Cortex of kidney (tissue), 1 donor: ENCODE measurements at places on chromosomes 2 and 18.

DNA sequence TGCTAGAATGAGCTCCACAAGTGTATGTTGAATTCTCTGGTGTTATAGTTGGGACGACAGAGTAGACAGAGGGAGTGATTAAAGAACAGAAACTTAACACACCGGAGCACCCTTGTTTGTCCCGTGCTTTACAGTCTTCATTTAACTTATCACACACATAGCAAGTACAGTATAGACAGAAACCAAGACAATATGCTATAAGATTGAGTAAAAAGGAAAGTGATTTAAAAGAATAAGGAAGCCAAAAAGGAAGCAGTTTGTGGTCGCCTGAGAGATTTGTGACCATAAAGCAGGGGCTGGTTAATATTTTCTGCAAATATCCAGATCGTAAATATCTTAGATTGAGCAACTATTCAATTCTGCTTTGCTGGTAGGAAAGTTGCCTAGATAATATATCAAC, 1128.4 kb downstream of the TSN start:
- DNase-seq = no peak

DNA sequence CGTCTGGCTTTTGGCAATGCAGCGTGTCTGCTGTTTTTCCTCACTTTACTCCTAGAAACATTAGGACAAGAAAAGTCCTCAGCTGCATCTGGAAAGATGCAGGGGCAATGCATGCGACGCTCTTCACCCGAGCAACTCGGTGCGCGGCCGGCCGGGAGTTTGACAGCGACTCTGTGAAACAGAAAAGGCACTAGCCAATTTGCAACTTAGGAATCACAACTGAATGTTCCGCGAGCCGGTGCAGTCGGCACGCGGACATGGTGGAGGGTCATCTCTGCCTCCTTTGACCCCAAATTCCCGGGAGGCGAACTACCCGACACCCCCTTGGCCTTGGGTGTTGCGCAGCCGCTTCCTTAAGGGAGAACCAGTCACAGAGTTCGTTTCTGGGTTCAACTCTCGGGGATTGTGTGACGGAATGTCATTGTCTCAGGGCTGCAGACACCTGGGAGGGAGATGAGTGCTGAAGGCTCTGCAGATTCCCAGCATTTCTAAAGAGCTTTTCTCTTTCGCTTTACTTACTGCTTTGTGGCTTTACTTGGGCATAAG, 9.8 kb downstream of the NR4A2 start:
- no peak for DNase-seq

- no peak for DNase-seq
Observed at GRCh38 chr18:46546111-46546640, 110.8 kb downstream of the LOXHD1 start.

DNA sequence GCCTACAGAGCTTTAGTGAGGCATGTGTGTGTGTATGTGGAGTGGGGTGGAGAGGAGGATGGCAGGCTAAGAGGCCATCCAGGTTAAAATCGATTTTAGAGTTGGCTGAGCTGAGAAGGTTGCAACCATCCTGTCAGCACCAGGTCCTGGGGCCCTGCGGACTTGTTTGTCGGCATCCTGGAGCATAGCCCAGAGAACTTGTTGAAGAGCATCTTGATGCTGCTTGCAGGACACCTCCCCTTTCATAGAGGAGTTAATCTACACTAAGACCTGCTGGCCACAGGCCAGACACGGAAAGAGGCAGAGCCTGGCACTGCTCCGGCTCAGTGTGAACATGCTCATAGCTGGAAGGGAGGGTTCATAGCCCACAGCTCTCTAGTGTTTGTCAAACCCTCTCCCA, 72.1 kb upstream of the RGPD5 start:
- no peak for DNase-seq

DNA sequence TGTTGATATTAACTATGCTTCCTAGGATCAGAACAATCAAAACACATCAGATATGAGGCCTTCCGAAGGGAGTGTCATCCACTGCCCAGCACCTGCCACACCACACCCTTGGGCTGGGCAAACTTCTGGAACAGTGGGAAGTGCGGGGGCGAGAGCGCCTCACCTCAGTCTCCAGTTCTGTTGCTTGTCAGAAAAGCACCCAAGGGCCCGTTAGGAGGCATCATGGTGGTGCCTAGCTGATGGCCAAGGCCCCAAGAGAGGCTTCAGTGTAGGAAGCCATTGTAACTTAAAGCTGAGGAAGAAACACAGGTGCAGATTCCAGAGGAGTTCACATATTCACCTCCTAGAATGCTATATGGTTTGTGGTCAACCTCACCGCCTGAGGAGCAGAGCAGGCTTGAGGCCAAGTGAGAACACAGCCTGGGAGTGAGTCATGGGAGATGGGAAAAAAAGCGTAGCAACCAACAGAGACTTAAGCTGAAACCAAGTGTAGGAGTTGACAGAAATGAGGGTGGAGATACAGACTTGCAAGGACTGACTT, 85.1 kb upstream of the ATL2 start:
- DNase-seq = no peak

DNA sequence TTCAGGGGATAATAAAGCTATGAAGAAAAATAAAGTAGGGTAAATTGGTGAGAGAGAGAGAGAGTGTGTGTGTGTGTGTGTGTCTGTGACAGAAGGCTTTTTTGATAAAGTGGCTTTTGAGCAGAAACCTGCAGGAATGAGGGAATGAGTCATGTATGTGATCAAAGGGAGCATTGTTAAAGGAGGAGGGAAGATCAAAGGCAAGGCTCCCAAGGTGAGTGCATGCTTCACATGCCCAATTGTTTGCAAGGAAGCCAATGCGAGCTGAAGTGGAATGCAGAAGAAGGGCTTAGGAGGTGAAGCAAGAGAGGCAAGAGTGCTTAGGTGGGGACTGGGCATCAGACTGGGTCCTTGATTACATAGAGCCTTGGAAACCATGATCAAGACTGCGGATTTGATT, 96.8 kb downstream of the DNAH6 start:
- no peak for DNase-seq
